Stimulated activated CD8-positive, alpha-beta memory T cell treated with anti-CD3 and anti-CD28 coated beads, Interleukin-7, amount 100 ng/mL, for 1 hour (primary cell): ENCODE measurements at places on chromosomes 2 and 18.

GRCh38 chr2:108935271-108935741 lies 53.7 kb downstream of the EDAR start:
- DNase-seq = no peak

DNA sequence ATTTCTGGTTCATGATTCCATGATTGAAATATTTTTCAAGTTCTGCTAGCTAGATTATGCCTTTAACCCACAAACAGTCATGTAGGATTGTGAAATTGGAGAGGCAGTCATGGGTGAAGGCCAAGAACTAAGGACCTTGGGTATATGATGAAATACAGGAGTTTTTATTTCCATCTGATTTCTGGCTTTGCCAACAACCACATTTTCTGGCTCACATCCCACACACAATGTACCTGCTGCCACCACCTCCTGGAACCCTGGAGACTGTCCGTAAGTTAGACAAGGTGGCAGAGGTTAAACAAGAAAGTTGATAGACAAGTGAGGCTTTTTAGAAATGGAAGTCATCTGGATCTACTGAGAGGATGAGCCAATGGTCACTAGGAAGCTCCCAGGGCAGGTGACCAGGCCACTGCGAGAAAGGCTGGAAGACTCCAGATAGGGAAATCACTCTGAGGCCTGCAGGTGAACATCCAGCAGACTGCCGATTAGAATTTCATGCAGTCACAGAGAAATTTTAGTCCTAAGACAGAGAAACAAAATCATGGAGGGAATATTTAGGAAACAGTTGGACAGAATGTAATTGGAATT lies 402.0 kb downstream of the ALK start:
- no peak for DNase-seq

DNA sequence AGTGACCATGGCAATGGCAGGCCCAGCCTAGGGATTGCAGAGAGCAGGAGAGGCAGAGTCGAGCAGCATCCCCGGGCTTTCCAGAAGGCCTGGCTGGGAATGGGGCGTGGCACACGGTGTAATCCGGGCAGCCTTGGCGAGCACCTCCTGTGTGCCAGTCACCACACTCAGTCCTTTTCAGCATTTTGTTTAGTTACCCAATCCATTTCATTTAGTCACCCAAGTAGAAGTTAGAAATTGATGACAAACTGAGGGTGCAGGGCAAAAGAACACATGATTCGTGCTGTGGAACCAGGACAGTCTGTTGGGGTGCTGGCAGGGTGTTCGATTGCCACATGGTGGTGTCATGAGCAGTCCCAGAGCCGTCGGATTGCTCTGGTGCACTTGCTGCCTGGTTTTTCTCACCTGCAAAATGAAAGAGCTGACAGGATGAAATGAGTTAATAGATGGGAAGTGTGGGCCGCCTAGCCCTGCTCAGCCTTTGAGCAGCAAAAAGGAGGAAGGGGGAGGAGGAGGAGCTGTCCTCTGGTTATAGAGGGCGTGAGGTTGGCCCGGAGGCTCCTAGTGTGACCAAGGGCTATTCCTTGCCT lies 299.4 kb downstream of the AGAP1 start:
- DNase-seq = no peak

- DNase-seq = no peak
These were observed 1035.7 kb upstream of the POU3F3 start for GRCh38 chr2:103818176-103818575.

GRCh38 chr2:19685731-19686130 lies 216.1 kb downstream of the TTC32 start:
- no peak for DNase-seq

GRCh38 chr2:138531913-138532312 lies 30.3 kb downstream of the SPOPL start:
- no peak for DNase-seq

DNA sequence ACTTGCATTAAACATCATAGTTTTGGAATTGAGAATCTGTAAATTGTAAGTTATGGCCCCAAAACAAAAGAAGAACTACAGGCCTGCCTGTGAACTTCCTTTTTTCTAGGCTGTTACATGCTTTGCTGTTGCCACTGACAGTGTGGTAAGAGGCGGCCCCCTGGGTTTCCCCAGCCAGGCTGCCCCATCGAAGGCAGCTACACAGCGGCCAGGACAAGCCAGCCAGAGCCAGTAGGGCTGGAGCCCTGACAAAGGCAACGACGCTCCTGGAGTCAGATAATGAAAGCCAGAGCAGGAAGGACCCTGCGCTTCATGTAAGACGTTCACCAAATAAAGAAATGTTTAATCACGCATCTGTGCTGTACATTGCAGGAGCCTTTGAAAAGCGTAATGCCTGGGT lies 55.0 kb downstream of the ANKRD44 start:
- peak; percentile 42 for DNase-seq

- no peak for DNase-seq
These were observed 77.0 kb upstream of the PDE1A start for GRCh38 chr2:182503886-182504285.

DNA sequence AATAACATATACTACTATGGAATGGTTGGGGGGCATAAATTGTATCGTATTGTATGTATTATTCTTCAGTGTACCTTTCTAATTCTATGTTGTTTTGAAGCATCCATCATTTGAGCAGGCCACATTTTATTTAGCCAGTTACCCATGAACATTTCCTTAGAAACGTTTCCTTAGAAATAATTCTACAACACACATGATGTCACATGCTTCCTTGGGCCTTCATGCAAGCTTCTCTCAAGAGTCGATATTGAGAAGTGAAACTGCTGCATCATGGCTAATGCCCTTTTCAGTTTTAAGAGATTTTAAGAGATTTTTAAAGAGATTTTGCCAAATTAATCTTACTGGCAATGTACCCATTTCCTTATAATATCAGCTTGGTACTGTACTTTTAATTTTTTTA lies 63.9 kb downstream of the ALPK2 start:
- DNase-seq = no peak

- DNase-seq = no peak
These were observed 88.3 kb downstream of the RHOB start for GRCh38 chr2:20534913-20535801.

DNA sequence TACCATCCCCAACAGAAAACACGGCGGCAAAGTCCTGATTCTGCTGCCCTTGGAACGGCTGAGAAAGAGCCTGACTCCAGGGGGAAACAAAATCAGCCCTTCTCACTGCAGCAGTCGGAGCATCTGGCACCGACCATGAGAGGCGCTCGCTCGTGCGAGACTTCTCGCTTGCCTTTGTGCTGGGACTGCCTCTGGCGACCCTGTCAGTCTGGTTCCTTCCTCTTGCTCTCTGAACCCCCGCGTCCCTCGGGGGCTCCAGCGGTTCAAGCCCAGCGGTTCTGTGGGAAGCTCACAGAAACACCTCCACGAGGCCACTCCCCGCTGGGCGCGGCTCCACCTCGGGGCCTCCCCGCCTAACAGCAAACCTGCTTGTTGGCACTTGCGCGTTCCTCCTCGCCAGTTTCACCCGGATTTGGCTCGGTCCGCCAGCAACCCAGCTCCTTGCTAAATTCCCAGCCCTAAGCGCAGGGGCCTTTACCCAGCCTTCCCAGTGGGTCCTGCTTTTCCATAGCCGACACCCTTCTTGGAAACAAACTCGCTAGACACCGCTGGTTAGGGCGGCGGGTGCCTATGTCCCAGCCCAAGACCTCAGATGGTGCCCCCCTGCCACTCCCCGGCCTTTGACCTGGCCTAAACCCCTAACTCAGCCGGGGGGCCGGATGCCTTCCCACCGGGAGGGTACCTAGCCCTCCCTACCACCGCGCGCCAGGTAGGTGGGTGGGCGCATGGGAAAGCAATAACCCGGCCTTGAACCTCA lies 2.2 kb downstream of the RND3 start:
- no peak for DNase-seq

DNA sequence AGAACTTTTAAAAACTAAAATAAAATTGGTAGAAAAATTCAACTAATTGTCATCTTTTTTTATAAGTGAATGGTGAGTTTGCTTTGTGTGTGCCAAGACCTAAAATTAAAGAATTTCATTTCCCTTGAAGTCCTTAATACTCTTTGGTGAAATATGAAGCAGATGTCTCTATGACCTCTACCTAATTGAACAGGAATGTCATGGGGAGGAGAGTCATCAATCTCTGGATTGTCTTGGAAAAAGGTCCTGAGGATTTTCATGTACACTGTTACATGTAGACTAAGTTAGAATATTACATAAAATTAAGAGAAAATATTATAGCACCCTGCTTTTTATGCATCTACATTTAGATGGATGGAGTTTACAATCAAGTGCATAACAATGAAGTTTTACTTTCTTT lies 177.9 kb upstream of the LRP1B start:
- DNase-seq = no peak

DNA sequence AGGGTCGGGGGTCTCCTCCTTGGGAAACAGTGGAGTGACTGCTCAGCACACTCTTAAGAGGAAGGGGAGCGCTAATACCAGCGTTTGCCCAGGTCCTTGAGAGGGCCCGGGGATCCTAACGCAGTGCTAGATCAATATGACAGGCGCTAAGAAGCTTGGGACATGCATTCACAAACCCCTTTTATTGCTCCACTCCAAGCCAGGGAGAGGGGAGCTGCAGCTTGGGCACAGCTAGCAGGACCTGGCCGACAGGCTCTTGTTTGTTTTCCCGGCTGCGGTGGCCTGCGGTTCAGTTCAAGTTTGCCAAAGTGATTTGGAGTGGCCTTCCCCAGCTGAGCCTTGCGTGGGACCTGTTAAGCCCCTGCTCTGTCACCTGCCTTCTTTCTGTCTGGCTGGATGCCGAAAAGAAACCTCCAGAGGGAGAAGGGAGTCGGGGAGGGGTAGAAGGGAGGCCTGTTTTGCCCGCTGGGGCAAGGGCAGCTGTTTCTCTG lies 152.1 kb downstream of the GLI2 start:
- no peak for DNase-seq

DNA sequence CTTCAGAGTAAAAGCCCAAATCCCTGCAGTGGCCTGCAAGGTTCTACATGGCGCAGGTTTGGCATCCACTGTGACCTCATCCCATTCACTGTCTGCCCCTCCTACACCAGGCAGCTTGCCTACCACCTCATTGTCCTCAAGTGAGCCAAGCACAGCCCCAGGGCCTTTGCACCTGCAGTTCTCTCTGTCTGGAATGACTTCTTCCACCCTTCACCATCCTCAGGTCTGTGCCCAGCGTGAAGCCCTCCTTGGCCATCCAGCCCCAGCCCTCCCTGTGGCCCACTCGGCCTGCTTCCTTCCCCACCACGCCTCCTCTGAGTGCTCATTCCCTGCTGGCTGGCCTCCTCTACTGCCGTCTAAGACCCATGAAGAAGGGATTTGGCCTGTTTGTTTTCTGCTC lies 32.6 kb upstream of the UBE2F start:
- DNase-seq = no peak

- DNase-seq = no peak
These were observed at the start of gene NPAS2 for GRCh38 chr2:100819370-100820272. TSS of gene NPAS2 (plus strand) at chr2:100820139. CDS start at chr2:100904755, 84,616 bp downstream.

GRCh38 chr18:76374330-76375281 lies 120.4 kb downstream of the ZNF516 start:
- no peak for DNase-seq

- DNase-seq = no peak
These were observed 49.4 kb downstream of the CCDC102B start for GRCh38 chr18:68847219-68847837.

- no peak for DNase-seq
These were observed 48.2 kb downstream of the MAPRE2 start for GRCh38 chr18:35089382-35089781.

- DNase-seq = no peak
These were observed 60.1 kb upstream of the KIF5C start for GRCh38 chr2:148814860-148815419.

- DNase-seq = no peak
These were observed 8.1 kb upstream of the BMP10 start for GRCh38 chr2:68879296-68879695.

DNA sequence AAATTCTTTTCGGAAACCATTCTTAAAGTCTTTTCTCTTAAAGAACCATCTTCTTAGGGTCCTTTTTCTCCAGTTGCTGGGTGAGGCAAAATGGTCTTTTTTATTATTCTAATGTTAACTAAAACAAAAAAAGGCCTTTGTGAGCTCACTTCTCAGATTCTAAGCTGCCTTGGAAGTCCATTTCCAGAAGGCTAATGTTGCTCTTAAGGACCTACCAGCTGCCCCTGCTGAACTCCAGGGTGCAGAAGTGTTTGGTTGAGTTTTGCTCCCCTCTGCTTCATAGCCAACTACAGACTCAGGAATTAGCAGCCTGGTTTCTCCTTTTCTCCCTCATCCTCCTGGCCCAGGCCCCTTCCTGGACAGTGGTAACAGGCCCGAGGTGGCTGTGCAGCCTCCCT lies 23.4 kb downstream of the APCDD1 start:
- DNase-seq = no peak

DNA sequence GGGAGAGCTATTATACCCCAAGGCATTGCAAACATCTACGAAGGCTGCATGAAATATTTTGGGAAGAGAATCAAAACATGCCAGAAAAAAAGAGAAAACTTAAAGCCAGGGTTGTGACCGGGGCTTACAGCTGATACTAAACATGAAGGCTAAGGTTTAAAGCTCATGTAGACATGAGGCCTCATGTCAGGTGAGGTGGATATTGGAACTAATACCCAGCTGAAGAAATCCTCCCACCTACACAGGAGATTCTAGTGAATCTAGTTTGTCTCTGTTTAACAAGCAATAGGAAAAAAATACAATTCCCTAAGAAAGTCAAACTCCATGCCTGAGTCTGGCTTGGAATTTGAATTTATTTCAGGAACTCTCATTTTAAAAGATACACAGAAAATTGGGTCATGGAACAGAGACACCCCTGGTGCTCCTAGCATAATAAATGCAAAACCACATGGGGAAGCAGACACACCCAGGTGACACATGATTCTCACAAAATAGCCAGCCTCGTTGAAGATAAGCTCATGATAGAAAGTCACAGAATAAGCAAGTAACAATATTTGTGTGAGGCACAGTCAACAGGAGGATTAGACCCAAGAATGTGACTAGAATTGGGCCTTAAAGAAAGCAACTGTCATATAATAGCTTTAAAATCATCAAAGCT lies 42.2 kb downstream of the UPP2 start:
- no peak for DNase-seq

- no peak for DNase-seq
These were observed 9.5 kb upstream of the DUSP2 start for GRCh38 chr2:96154506-96155380.

- no peak for DNase-seq
These were observed 1552.9 kb upstream of the SLC39A10 start for GRCh38 chr2:194103941-194104659.

- DNase-seq = no peak
These were observed 142.3 kb upstream of the NRP2 start for GRCh38 chr2:205540036-205540435.

- no peak for DNase-seq
These were observed 373.4 kb downstream of the NBAS start for GRCh38 chr2:15187702-15188101.

- no peak for DNase-seq
These were observed 229.3 kb downstream of the RAB3GAP1 start for GRCh38 chr2:135281379-135281778.

GRCh38 chr2:120957905-120958304 lies 222.2 kb downstream of the GLI2 start:
- DNase-seq = no peak

GRCh38 chr2:63053889-63054602 lies 3.4 kb downstream of the OTX1 start:
- no peak for DNase-seq
